Fibroblast of lung (primary cell): ENCODE measurements at places on chromosomes 3 and 15.

- DNase-seq = peak; percentile 50
These were observed 166.7 kb upstream of the PRICKLE2 start for GRCh38 chr3:64392001-64392400.

DNA sequence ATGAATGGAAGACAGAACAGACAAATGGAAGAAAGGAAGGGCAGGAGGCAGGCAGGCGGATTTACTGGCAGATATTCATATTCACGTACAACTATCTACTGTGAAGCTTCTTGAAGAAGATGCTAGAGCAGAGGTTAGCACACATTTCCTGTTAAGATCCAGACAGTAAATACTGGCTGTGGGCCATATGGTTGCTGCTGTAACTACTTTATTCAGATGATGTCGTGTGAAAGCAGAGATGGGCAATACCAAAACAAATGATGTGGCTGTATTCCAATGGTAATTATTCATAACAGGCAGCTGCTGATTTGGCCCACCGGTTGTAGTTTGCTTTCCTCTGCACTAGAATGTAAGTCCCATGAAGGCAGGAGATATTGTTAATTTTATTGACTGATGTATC, 115.7 kb upstream of the PRTG start:
- peak; percentile 25 for DNase-seq

DNA sequence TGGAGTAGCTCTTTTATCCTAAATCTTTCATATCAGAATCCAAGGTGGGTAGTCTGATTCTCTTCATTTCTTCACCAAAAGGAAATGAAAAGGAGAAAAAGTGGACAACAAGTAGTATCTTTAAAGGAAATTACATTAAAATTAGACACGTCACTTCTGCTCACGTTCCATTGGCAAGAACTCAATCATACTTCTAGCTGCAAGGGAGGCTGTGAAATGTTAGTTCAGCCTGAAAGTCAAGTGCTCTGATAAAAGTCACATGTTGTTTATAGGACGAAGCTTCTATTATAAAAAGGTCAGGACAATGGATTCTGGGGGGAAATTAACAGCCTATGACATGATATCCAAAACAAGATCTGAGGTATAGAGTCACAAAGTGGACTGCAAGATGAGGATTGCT, 164.6 kb upstream of the MCTP2 start:
- no peak for DNase-seq

DNA sequence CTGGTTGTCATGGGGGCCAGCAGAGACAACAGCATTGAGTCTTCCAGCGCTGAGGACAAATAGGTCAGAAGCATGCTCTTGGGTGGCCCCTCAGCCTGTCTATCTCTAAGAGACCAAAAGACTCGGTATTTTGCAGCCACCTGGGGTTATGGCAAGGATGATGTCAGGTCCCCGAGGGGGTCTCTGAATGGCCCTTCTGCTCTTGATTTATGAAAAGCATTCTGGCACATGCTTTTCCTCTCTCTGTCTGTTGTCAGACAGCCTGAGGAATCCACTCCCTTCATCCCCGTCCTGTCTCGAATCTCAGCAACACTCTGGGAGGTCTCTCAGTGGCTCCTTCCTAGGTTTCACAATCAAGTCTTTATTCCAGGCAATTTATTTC, 156.6 kb upstream of the RGMA start:
- DNase-seq = no peak

GRCh38 chr3:57903124-57903890, 104.9 kb upstream of the FLNB start:
- DNase-seq = no peak

DNA sequence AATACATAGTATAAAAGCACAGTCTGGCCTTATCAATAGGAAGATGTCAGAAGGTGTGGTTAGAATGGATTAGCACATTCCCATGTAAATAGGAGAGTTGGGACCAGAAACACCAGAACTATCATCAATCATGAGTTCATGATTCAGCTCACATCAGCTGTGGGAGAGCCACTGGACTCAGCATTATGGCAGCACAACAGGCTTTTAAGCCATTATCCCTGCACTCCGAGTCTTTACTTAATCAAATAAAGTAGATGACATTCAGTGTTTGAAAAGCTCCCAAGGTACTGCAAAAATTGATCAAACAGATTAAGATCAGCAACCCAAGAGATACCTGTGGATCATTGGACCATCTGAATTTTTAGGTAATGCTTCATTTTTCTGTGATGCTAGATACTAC, 24.7 kb downstream of the PARP14 start:
- DNase-seq = no peak

GRCh38 chr15:101501703-101502373, 12.3 kb upstream of the PCSK6 start:
- DNase-seq = no peak

GRCh38 chr3:113545594-113545993, 13.2 kb downstream of the SIDT1 start:
- DNase-seq = no peak

GRCh38 chr15:80323285-80323684, 71.3 kb upstream of the CTXND1 start:
- no peak for DNase-seq

DNA sequence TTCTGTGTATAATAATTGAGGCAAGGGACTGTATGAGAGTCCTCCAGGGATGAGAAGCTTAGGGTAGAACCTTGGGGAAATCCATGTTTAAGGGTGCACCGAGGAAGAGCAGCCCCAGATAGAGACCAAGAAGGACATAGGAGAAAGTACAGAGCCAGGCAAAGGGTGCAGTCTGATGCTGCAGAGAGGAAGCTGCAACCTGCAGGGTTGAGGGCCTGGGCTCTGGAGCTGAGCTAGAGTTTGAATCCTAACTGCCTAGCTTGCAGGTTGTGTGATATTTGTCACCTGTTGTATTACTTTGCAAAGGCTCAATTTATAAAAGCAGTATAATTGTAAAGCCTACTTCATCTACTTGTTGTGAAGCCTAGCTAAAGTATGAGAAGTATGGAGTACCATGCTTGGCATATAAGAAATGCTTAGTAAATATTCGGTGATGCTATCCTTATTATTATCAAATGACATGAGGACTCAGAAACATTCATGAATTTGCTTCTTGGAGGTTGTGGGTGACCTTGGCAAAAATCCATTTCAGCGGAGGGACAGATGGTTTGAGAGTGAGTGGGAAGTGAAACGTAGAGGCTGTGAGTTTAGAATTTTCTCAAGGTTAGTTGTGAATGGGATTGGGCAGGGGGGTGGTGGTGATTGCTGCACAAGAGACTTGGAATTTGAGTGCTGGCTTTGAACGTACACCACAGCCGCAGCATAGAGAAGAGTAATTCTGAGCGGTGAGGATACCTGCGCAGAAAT, 43.8 kb downstream of the PLCL2 start:
- peak; percentile 26 for DNase-seq

GRCh38 chr3:70822669-70823068, 510.2 kb upstream of the MDFIC2 start:
- no peak for DNase-seq

- DNase-seq = no peak
These were observed 29.5 kb downstream of the P2RY14 start for GRCh38 chr3:151248772-151249337.

DNA sequence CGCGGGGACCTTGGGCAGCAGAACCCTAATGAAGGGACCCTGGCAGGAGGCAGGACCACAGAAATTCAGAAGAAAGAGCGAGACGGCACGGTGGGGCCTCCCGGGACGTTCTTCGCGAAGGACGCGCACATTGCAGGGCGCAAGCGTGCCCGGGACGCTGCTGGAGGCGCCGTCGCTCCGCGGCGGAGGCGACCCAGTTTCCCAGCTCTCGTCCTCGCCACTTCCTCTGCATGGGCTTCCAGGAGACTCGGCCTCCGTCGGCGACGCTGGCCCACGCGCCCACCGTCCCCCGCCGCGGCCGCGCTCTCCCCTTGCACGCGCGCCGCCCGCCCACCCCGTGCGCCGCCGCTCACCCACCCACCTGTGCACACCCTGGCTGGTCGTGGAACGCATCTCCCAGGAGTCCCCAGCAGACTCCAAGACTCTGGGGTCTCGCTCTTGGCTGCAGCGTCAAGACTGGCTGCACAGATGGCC, 31.8 kb upstream of the SMAD3 start:
- DNase-seq = no peak

GRCh38 chr15:31806106-31806505, 224.2 kb upstream of the CHRNA7 start:
- no peak for DNase-seq

DNA sequence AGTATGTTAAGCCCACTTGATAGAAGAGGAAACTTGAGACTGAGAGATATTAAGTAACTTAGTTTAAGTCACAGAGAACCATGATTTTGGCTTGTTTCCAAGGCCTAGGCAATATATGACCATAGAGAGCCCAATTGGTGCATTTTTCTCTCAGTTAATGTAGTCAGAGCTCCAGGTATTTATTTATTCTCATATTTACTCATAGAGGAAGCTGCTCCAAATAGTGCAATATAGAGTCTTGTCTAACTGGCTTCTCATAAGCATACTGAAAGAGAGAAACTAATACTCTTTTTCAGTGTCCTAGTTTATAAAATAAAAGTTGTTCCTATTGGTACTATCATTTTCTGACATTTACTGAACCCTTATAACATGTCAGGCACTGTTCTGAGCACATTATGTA, 15.2 kb downstream of the TRNT1 start:
- no peak for DNase-seq

DNA sequence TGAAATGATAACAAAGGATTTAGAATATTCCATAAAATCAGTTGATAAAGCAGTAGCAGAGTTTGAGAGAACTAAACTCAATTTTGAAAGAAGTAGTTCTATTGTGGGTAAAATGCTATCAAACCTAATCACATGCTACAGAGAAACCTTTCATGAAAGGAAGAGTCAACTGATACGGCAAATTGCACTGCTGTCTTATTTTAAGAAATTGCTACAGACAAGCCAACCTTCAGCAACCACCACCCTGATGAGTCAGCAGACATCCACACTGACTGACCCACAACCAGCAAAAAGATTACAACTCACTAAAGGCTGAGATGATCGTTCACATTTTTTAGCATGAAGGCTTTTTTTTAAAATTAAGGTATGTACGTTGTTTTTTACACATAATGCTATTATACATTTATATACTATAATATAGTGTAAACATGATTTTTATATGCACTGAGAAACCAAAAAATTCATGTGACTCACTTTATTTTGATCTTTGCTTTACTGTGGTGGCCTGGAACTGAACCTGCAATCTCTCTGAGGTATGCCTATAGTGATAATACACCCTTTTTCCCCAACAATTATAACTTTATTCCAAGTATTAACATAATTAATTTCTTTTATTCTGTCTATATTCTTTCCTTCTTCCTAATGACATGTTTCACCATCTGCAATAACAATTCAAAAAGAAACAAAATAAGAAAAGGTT, 109.9 kb downstream of the TBC1D5 start:
- DNase-seq = peak; percentile 85

DNA sequence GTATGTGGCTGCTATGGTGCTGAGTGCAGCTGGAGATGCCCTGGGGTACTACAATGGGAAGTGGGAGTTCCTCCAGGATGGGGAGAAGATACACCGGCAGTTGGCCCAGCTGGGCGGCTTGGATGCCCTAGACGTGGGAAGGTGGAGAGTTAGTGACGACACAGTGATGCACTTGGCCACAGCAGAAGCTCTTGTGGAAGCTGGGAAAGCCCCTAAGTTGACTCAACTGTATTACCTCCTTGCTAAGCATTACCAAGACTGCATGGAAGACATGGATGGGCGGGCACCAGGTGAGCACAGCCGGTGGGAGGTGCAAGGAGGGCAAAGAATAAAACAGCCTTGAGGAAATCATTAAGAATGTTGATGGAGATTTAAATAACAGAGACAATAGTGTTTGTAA, 2.9 kb downstream of the ADPRH start:
- no peak for DNase-seq

- peak; percentile 20 for DNase-seq
These were observed 98.5 kb upstream of the ROBO2 start for GRCh38 chr3:76941376-76941775.

DNA sequence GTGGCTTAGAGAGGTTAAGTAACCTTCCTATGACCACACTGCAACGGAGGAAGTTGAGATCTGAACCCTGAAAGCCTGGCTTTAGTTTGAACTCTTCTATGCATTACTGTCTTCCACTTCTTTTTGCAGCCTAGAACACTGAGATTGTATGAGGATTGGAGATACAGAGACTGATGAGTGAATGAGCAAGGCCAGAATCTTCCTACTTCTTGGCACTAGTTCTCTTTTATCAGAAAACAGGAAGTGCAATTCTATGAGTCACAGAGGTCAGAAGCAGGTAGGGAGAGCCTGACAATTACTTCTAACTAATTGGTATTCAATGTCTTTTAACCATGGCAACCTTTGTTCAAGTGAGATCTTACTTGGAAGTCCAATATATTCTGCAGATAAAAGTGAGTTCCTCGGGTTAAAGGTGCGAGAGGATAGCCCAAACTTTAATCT, 219.0 kb downstream of the SHQ1 start:
- DNase-seq = no peak

- no peak for DNase-seq
These were observed 2.7 kb downstream of the CD47 start for GRCh38 chr3:108088146-108088545.

GRCh38 chr15:50562735-50563640, 16.5 kb upstream of the USP50 start:
- no peak for DNase-seq

GRCh38 chr3:140441006-140441405, 236.9 kb upstream of the TRIM42 start:
- peak; percentile 85 for DNase-seq

GRCh38 chr3:10962481-10963036, 30.0 kb upstream of the SLC6A1 start:
- DNase-seq = no peak

- DNase-seq = no peak
These were observed 11.9 kb upstream of the OR5K4 start for GRCh38 chr3:98341758-98342157.

- no peak for DNase-seq
These were observed 209.1 kb upstream of the NR2E3 start for GRCh38 chr15:71601038-71601834.

- no peak for DNase-seq
These were observed 3.9 kb downstream of the ZDHHC19 start for GRCh38 chr3:196207159-196207832.

GRCh38 chr3:169143506-169143905, 520.0 kb downstream of the MECOM start:
- no peak for DNase-seq
